ENCODE measurements at places on chromosomes 3 and 15.

DNA sequence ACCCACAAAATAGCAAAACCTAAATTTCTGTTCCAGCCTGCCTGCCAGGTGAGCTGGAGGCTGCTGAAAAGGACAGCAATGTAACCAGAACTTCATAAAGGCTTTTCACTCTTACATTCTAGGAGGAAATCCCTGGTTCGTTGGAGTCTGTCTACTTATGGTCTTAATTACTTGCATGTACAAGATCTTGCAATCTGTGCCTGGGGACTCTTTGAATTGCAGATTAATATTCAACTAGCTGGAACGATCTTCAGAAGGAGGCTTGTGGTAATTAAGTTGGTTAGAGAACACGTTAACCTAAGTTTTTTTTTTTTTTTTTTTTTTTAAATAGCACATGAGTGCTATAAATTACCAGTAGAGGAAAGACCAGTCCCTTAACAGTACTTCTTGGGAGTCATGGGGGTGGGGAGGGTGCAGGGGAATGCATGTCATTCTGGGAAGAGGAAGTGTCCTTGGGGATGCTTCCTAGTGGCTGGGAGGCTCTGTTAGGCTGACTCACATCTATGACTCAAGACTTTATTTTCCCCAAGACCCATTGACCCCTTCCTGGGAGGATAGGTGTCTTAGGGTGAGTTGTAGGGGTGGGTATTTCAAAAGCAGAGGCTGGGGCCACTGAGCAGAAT is 139.8 kb downstream of the RAB11A start:
- peak; percentile 70 for DNase-seq

- DNase-seq, result no peak
Observed at GRCh38 chr3:170107941-170108340, 70.1 kb downstream of the GPR160 start.

GRCh38 chr3:57972531-57973111 is 35.6 kb upstream of the FLNB start:
- DNase-seq, result no peak

DNA sequence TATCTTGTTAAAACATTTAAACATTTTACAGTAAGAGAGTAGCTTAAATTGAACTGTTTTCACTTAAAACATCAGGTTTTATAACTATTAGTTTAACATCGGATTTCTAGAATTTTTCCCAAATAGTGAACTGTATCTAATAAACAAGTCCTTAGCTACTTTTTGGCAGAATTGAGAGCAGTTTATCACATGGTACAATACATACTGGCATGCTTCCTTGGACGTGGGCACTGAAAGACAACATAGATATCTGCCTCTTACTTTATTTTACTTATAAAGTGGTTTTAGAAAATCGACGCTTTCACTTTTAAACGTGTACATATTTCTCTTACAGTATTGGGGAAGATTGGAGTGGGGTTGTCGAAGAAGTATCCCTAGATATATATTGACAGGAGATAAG is 52.8 kb downstream of the OPA1 start:
- DNase-seq, result no peak

DNA sequence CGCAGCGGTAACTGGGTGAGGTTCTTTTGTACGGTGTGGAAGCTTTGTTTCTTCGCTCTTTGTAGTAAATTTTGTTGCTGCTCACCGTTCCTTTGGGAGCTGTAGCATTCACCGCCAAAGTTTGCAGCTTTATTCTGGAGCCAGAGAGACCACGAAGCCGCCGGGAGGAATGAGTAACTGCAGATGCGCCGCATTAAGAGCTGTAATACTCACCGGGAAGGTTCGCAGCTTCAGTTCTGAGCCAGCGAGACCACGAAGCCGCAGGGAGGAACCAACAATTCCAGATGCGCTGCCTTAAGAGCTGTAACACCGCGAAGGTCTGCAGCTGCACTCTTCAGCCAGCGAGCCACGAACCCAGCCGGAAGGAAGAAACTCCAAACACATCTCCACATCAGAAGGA is 56.0 kb upstream of the DYNC1LI1 start:
- no peak for DNase-seq

Measured in suppressor macrophage treated with lipopolysaccharide for 4 hours (primary cell).